ENCODE measurements at places on chromosomes 2 and 18.

DNA sequence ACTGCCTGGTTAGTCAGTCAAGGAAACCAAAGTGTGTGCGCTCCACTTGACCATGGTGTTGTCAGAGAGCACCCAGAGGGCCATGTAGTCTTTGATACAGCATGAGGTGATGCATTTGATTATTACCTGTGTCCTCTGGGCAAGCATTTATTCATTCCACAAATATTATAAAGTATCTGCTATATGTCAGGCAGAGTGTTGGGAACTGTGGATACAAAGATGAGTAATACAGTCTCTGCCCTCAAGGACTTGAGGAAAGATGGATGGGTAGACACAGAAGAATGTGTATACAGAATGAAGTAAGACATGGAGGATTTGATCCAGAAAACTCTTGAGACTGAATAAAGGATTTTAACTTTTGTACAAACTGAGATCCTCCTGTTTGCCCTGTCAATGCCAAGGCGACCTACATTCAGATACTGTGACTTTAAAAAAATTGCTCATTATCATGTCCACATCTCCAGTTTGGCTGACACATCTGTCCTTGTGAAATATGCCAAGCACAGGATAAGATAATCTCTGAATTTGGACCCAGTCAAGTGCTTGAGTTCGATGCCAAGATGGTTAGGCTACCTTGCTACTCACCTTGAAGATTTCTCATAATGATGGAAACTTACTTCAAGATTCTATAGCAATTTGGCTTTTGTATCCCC, 50.8 kb downstream of the ACYP2 start:
- no peak for DNase-seq

DNA sequence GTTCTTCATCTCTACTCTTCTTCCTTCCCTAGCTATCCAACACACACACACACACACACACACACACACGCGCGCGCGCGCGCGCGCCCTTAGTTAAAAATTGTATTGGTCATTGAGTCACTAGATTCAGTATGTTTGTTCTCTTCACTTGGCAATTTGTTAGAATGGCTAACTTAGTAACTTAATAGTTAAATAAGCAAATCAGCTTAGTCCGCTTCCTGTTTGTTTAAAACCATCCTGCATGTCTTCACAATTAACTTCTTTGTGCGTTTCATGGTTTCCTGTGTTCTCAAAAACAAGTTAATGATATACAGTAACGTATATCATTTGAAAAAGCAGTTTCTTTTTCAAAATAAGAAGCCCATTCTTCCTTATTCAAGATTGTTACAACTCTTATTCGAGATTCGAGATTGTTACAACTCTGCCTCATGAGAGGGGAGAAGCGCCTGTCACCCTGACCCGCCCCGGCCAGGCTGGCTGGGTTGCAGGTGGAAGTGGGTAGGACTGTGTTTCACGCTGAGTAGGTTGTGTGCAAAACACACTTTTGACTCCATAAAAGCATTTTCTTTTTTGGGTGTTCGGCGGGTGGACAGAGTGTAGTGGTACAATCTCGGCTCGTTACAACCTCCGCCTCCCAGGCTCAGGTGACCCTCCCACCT, 9.5 kb upstream of the CNNM3 start:
- DNase-seq: no peak

- DNase-seq: no peak
Measured at GRCh38 chr18:52615943-52616342, 275.9 kb downstream of the DCC start.

DNA sequence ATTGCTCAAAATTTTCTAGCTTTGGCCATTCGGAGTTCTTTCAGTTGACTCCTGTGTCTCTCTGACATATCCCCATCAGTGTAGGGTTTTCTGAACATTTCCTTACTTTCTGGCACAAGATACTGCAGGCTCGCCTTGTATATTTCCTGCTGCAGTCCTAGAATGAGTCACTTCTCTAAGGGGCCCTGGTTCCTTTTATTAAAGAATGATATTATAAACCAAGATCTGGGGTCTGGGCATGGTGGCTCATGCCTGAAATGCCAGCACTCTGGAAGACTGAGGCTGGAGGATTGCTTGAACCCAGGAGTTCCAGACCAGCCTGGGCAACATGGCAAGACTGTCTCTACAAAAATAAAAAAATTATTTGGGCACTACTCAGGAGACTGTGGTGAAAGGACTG, 3.0 kb upstream of the RPL37A start:
- no peak for DNase-seq

DNA sequence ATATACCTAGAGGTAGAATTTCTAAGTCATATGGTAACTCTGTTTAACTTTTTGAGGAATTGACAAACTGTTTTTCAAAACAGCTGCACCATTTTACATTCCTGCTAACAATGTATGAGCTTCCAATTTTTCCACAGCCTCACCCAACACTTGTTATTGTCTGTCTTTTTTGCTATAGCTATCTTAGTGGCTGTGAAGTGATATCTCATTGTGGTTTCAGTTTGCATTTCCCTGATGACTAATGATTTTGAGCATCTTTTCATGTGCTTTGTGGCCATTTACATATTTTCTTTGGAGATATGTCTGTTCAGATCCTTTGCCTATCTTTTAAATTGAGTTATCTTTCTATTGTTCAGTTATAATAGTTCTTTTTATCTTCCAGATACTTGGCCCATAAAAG, 273.8 kb downstream of the AGPS start:
- no peak for DNase-seq

GRCh38 chr2:200484934-200485333, 24.9 kb downstream of the KCTD18 start:
- DNase-seq: no peak
